ENCODE measurements at places on chromosomes 16 and 17. TPM values are rescaled to one million over a fixed set of nuclear protein-coding genes. Genes with fewer than 3 reads are reported as not detected.

DNA sequence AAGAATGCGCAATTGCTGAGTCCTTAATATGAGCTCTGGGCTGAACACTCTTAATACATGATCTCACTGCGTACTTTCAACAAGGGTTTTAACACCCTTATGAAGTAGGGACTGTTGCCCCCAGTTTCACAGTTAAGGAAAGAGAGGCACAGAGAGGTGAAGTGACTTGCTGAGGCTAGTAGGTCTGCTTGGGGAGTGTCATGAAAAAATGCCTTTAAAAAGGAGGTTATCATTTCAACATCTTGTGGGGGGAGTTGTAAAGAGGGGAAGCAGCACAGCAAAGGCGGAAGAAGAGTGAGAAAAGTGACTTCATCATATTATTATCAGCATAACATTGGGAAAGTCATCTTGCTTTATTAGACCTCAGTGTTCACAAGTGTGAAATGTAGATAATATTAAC, 2.1 kb downstream of the CCL4L2 start:
- DNase-seq: no peak

Gene PRDM7
- not detected for polyA plus RNA-seq

DNA sequence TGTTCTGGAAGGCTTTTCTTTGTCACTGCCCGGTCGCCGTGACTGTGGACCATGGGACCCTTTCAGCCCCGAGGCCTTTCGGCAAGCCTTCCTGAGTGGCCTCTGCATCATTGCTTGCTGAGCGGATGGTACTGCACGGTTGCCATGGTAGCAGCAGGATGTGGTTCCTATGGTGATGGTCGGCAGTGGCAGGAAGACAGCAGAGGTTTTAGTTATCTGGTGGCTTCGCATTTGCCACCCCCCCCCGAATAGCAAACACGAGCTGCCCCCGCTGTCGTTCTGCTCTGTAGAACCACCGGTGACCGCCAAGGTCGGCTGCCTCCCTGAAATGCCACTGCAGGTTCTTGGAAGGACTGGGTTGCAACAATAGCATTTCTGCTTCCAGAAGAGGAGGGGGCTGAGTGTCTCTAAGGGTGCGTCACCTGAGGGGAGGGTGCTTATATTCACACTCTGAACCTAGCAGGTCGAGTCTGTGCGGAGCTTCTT, 76.6 kb downstream of the CMIP start:
- DNase-seq: peak; percentile 95

DNA sequence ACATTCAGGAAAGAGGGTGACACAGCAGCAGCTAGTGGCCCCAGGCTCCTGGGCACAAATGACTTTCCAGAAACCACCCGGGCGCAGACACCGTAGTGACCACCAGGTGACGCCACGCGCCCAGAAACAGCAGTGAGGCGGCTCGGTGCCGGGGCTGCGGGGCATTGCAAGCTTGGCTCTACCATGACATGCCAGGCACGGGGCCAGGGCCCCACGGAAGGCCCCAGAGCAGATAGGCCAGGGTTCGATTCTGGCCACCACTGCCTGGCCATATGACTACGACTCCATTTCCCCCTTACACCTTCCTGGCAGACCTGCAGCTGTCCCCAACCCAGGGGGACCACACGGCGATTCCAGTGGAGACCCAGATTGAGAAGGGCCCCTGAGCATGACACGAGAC, 6.7 kb downstream of the RHBDF1 start:
- DNase-seq: peak; percentile 79

- DNase-seq: no peak
Observed at GRCh38 chr16:27267037-27267677, 1.4 kb downstream of the NSMCE1 start.

DNA sequence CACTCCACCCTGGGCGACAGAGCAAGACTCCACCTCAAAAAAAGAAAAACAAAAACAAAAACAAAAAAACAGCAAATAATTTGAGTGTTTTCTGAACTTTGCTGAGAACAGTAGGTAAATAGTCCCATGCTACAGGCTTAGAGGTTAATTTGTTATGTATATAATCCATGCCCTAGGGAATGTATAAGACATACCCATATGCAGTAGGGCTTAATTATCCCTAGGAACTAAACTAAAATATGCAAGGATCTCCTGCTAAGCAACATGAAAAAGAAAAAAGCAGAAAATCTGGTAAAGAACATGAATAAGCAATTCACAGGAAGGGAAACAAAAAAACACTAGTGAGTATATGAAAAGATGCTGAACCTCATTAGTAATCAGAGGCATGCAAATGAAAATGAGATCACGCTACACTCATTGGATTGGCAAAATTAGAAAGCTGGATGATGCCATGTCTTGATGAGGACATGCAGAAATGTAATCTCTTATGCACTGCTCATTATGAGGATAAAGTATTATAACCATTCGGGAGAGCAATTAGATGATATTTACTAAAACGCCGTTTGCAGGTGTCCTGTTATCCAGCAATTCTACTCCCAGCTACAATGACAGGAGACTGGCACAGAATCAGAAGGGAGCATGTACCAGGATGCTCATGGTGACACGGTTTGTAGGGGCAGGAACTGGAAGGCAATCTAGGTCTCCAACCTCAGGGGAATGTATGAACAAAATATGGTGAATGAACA, 5.6 kb downstream of the KCTD13 start:
- no peak for DNase-seq

GRCh38 chr16:25006504-25007056, 8.6 kb downstream of the ARHGAP17 start:
- no peak for DNase-seq

DNA sequence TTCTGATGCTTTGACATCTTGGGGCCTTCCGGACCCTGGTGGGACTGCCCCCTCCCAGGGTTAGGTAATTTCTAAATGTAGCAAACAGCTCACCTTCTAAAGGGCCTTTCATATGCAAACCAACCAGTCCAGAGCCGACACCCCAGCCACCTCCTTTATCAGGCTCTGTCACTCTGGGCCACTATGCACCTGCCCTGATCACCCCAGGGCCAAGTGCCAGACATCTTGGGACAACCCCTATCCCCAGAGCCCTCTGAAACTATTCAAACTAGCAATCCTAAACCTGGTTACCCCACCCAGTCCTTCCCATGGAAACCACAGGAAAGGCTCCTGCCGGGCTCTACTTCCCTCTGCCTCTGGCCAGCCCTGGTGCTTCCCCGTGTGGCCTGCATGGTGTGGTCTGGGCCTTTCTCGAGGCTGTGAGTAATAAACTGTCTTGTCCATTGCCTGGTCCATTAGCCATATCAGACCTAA, 91.2 kb upstream of the TNRC6C start:
- DNase-seq: no peak

DNA sequence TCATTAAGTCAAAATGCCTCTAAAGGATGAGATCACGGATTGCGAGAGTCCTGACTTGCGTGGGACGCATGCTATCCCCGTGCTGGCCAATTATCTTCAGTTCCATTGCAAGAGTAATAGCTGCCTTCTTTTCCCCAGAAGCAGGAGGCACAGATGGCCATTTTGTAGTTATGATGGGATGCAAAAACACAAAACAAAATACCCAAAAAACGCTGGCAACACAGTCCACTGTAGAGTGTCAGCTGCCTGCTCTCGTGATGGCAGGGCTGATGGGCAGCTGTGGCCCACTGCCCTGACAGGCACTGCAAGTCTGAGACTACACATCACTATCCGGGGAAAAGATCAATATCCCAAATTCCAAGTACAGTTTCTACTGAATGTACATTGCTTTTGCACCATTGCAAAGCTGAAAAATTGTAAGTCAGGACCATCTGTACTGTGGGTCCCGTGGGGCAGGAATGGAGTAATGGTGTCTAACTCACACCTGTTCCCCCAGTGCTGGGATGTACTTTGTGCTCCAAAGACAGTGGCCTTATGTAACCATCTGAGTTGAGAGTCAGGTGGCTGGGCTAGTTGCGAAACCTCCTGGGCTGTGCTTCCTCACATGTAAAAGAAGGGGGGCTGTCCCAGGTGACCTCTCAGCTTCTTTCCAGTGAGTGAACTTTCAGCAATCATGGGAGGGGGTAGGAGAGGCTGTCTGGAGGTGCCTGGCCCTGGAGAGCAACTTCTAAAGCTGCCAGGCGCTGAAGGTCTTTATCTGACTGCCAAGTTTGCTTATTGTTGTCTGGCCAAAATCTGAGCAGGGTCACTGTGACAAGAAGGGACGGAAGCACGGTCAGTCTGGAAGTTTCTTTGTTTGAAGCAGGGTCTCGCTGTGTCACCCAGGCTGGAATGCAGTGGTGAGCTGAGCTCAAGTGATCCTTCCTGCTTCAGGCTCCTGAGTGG, 4.7 kb downstream of the SLC47A1 start:
- no peak for DNase-seq

All from CD8-positive, alpha-beta memory T cell (primary cell).